ENCODE measurements at places on chromosomes 5 and 9. TPM values are rescaled to one million over a fixed set of nuclear protein-coding genes. Genes with fewer than 3 reads are reported as not detected.

- DNase-seq, result peak; percentile 57
Measured at GRCh38 chr9:14692470-14693250, 572 bp downstream of the ZDHHC21 start.

DNA sequence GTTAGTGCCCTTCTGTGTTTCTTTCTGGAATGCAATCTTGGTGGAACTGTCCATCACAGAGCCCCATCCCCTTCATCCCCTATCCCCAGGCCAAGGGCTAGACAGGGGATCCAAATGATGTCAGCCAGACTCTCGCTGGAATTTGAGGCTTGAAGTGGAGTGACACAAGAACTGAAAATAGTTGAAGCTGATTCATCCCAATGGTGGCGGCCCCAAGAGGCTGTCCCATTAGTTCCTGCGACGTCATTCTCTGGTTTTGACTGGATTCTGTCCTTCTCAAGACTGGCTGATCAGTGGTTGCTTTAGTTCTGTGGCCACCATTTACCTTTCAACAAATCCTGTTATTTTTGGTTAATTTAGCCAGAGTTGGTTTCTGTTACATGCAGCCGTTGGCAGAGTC lies 59.9 kb downstream of the SUB1 start:
- no peak for DNase-seq

- no peak for DNase-seq
Measured at GRCh38 chr5:83955916-83956315, 235.3 kb upstream of the HAPLN1 start.

DNA sequence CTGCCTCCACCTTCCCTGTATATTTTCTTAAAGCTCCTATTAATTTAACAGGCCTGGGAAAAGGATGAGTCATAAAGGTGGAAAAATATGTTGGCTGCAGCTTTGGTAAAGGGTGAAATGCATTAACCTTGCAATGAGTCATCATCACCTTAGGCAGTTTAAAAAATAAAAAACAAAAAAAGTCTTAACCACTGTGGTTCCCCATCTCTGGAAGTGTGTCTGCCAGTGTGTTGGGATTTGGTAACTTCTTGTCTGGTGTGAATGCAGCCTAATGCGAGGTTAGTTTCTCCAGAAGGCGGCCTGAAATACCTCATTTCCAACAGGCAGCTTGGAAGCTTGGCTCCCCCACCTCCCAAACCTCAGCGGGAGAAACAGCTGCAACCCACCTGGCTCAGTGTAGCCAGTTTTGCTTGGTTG lies 265.3 kb upstream of the GAS1 start:
- DNase-seq, result no peak

GRCh38 chr9:2904242-2904930 lies 60.5 kb upstream of the PUM3 start:
- DNase-seq, result no peak

DNA sequence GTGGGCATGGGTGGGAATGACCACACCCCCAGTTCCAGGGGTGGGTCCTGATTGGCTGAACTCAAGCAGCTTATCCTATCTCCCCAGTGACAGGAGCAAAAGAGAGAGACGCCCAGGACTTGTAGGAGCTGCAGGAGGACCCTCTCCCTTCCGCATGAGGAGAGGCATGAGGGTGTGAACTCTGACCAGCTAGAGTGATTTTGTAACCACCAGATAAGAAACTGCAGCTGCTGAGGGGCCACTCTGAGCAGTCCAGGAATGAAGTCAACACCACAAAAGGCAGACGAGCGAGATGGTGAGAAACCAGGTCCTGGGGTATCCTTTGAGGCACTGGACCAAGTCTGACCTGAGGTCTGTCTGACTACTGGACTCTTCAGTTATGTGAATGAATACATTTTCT lies 521.9 kb downstream of the BNC2 start:
- no peak for DNase-seq

GRCh38 chr9:114221706-114222465 lies 66.5 kb downstream of the COL27A1 start:
- DNase-seq, result no peak

GRCh38 chr5:17151686-17152085 lies 65.7 kb upstream of the BASP1 start:
- DNase-seq, result no peak

DNA sequence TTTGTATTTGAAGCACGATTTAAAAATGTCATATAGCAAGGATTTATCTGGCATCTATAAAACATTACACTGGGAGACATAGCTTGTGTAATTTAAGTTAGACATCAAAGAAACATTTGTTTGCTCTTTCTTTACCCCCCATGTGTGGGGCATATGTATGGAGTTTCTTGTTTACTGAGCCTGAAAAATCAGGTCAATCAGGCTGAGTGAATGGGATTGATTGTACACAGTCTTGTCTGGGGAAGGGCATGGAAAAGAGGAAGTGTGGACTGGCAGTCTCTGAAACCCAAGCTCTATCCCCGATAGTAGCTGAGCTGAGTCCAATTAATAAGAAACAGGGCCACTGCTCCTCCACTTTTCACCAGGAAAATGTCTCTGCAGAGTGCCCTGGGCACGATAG lies 49.4 kb downstream of the SLC46A2 start:
- DNase-seq, result no peak

DNA sequence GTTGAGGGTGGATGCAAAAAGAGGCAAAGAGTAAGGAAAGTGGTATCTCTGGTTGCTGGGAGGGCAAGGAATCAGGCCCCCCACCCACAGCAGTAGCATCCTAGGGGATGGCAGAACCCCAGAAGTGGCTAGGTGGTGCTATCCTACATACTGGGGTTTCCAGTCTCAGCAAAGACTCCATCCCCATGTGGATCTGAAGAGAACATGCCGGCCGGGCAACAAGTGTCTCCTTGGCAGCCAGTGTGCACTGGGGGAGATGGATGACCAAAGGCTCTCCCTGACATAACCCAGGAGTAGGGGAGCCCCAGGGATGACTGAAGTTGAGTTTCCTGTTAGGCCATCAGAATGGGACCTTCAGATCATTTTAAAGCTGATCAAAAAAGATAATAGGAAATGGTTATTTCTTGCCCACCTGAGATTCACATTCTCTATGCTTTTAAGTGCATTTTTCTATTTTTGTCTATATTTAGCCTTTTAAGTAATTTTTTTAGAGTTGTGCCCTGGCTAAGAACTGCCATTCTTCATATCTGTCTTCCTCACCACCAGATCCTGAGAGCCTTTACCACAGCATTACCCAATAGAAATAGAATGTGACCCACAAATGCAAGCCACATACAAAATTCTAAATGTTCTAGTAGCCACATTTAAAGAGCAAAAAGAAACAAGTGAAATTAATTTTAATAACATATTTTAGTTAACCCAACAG lies 78.7 kb upstream of the SMIM23 start:
- DNase-seq, result peak; percentile 30

GRCh38 chr9:90774682-90775081 lies 26.9 kb upstream of the SYK start:
- no peak for DNase-seq

- no peak for DNase-seq
Measured at GRCh38 chr9:130225586-130225985, 40.0 kb upstream of the HMCN2 start.

- no peak for DNase-seq
Measured at GRCh38 chr5:142388696-142389095, 63.9 kb upstream of the SPRY4 start.

- DNase-seq, result no peak
Measured at GRCh38 chr9:72494051-72494450, 27.4 kb upstream of the TMC1 start.

DNA sequence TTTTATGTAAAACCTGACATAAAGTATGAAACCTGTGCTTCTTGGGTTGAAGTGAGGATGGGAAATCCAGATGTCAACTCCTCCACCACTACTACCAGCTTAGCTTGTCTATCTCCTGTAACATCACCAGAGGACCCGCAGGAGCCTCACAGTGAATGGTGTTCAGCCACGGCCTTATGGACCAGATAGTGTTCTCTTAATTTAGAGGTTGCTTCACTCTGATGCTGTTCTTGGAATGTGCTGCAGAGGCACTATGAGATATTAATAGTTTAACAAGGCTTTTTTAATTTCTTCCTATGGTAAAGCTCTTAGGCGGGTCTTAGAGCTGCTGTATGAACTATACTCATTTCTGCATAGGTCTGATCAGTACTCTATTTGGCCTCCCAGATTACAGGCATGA lies 27.9 kb downstream of the NFX1 start:
- no peak for DNase-seq

DNA sequence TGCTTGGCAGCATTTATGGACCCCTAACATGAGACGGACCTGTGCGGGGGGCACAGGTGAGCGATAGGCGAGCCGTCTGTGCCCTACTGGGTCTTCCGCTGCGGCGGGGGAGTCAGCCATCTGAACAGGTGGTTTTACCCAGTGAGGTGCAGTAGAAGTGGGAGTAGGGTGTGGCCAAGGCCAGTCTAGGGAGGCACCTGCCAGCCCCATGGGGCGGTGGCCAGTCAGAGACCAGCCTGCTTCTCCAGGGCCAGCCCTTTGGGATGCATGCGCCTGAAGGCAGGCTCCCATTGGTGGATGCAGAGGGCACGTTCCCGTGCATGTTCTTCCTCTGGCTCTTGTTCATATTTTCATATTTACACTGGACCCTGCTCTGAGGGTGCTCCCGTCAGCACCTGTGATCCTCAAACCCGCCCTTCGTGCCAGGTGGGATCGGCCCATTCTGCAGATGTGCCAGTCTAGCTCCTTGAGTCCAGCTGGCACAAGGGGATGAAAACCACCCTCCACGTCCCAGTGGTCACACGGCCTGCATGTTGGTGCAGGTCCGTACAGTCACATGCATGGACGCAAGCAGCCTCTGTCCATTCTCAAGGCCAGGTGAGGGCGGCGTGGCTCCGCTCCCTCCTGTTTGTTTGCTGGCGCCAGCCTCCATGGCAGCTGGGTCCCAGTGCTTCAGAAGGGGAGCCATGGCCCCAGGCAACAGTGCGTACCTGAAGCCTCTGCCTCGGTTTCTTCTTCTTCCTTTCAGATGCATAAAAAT lies 9.0 kb downstream of the COL5A1 start:
- no peak for DNase-seq

- no peak for DNase-seq
Measured at GRCh38 chr9:98083061-98083501, 26.5 kb downstream of the NANS start.

- DNase-seq, result no peak
Measured at GRCh38 chr9:25094518-25094917, 548.8 kb upstream of the IZUMO3 start.

- DNase-seq, result no peak
Measured at GRCh38 chr5:91151947-91152346, 231.2 kb downstream of the ARRDC3 start.

- DNase-seq, result no peak
Measured at GRCh38 chr9:86638109-86638508, 283.9 kb upstream of the TUT7 start.

DNA sequence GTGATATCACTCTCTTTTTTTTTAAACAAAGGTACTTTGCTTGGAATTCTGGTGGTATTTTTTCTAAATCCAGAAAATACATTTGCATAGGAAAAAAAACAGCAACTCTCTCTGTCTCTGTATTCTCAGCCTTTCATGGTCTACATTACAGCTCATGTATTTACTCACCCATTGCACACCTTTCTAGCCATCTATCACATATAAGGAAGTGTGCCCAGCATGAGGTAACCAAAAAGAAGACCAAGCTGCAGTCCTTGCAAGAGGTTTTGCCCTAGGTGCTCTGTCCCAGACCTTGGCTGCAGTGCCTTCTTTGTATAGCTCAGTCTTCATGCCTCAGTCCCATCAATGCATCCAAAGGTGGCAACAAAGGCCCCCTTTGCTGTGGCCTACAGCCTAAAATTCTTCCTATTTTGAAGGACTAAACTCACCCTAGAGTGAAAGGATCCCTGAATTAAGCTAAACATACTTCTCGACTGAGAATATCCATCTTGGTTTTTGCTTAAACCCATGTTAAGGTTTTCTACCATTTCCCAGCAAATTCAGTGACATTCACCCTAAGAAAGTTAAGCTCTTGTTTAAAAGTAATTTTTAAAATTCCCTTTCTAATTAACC lies 446.4 kb downstream of the KIF4B start:
- DNase-seq, result no peak

DNA sequence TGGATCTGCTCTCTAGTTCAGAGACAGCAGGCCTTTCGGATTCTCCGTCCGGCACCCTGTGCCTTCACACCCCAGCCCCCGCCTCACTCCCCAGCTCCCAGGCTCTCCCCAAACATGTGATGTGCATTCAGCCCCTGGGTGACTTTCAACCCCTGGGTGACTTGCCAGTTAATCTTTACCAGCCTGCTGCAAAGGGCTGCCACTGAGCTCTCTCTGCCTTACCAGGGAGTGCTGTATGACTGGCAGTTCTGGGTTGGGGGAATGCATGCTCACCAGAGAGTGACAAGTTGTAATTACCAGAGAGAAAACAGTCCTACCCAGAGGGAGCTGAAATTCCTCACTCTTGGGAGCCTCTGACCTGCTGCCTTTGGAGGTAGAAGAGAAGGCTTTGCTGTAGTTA lies 4.9 kb upstream of the ADRA1B start:
- no peak for DNase-seq

DNA sequence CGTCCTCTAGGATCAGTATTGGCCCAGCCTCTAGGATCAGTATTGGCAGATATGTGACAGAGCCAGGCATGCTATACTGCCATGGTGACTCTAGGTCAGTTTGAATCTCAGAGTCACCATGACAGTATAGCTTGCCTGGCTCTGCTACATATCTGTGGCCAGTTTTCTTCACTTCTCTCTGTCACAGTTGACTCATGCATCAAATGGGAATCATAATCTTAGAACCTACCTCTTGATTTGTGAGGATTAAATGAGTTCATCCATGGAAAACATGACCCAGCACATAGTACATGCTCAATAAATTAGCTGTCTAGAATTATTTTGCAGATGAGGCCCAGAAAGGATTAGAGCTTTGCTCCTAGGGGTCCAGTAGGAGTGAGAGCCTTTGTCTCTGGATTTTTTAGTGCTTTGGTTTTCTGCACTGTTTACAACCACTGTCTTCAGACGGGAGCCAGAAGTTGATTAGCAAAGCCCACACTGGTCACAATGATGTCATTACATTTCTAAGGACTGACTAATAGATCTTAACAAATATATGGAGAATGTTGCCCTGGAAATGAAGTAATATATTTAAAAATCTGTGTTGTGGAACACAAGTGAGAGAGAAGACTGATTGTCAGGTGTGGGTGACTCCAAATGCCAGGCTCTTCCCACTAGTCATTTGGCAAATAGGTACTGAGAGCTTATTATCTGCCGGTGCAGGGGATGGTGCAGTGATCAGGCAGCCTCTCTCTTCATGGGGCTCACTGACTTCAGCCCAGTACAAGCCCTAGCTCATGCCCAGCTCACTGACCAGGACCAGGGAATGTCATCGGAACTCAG lies 76.0 kb downstream of the COL15A1 start:
- peak; percentile 58 for DNase-seq

GRCh38 chr5:124318661-124319060 lies 427.8 kb downstream of the ZNF608 start:
- DNase-seq, result no peak

GRCh38 chr9:10512144-10512543 lies 100.7 kb downstream of the PTPRD start:
- DNase-seq, result no peak

GRCh38 chr9:131923132-131923671 lies 156.5 kb downstream of the MED27 start:
- DNase-seq, result no peak

CYLC2 gene
- total RNA-seq, result not detected

SPINK13 gene
- total RNA-seq, result not detected

IL3 gene
- total RNA-seq, result not detected

TOR2A gene
- 3.9 TPM for total RNA-seq

GPX3 gene
- total RNA-seq, result 2,480 TPM

PCDHA9 gene
- total RNA-seq, result not detected

DOK3 gene
- 2.6 TPM for total RNA-seq

DAPK1 gene
- total RNA-seq, result 10.1 TPM

POMT1 gene
- total RNA-seq, result 13.7 TPM

TEX48 gene
- not detected for total RNA-seq

GABRA1 gene
- not detected for total RNA-seq

PCSK5 gene
- total RNA-seq, result 5.3 TPM

DBH gene
- not detected for total RNA-seq
